ENCODE measurements at places on chromosomes 4 and X.

GRCh38 chr4:37243722-37244582 lies 591 bp upstream of the NWD2 start:
- no peak for DNase-seq

DNA sequence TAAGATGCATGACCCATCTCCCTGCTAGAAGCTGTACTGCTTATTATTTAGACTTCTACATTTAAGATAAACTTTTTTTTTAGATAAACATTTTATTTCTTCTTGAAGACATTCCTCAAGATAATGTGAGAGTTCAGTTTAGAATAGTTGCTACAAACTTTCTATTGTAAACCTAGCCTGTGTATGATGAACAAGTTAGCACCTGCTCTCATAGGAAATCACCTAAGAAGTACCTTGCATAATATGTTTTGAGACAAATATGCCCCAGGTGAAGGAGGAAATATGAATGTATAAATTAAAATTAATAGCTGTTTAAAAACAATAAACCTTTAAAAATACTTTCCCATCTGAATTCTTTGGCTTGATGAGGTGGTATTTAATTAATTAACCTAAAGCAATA lies 35.6 kb downstream of the RASGEF1B start:
- DNase-seq = no peak

DNA sequence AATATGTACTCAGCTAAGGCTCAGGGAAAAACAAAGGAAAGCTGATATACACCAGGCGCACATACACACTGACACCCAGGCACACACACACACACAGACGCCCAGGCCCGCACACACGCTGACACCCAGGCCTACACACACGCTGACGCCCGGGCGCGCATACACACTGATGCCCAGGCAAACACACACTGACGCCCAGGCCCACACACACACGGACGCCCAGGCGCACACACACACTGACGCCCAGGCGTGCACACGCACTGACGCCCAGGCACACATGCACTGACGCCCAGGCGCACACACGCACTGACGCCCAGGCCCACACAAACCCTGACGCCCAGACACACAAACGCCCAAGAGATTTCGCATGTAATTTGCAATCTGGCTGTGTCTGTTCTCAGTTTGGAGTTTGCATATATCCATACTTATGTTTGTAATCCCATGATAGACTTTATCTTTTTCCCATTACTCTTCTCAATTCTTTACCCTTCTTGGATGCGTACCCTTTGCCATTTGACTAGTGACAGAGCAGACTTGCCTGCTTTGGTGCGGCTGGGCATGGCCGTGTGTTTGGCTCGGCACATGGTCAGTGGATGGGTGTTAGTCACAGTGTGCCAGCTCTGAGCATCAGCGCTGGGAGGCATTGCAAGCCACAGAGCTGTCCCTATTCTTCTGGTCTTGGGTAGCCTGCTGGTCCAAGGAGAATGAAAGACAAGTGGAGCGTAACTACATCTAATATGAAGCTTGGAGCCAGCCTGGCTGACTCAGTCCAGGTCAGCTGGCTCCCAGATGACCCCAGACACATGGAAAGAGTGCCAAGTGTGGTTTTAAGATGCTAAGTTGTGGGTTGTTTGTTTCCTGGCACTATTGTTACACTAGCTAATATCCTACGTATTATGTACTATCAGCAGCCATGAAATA lies 632.4 kb upstream of the ZFP42 start:
- DNase-seq = no peak

GRCh38 chrX:133477986-133478385 lies 62.7 kb upstream of the GPC4 start:
- DNase-seq = no peak

GRCh38 chrX:3526071-3526470 lies 179.6 kb upstream of the MXRA5 start:
- no peak for DNase-seq

DNA sequence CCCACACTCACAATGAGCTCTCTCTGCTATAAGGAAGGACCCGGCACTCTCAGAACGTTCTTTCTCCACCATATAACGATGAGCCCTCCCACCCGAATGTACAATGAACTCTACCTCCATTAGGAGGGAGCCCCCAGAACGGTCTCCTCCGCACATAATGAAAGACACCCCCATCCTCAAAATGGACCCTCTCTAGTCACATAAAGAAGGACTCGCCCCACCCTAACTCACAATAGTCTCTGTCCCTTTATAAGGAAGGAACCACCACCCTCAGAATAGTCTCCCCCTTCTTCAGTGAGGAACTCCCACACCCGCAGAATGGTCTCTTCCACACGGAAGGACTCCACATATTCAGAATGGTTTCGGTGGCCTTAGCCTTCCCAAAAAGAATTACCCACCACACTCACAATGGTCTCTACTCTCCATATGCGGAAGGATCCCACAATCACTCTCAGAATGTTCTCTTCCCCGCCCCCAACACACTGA lies 477 bp downstream of the SLC35A2 start:
- no peak for DNase-seq

DNA sequence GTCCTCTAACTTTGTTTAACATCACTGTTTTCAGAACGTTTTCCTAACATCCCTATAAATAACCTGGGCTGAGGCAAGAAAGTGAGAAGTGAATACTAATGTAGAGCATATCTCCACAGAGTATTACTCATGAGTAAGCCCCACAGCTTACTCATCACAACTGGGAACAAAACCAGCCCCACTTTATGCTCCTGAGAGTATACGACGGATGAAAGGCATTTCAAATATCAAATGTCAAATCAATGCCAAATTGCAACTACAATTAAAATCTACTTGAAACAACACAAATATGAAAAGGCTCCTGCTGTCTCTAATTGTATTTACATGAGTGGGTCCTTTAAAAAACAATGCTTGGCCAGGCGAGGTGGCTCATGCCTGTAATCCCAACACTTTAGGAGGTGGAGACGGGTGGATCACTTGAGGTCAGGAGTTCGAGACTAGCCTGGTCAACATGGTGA lies 41.2 kb downstream of the SH3RF1 start:
- DNase-seq = no peak

- DNase-seq = no peak
Measured at GRCh38 chrX:11791090-11791489, 33.1 kb downstream of the MSL3 start.

DNA sequence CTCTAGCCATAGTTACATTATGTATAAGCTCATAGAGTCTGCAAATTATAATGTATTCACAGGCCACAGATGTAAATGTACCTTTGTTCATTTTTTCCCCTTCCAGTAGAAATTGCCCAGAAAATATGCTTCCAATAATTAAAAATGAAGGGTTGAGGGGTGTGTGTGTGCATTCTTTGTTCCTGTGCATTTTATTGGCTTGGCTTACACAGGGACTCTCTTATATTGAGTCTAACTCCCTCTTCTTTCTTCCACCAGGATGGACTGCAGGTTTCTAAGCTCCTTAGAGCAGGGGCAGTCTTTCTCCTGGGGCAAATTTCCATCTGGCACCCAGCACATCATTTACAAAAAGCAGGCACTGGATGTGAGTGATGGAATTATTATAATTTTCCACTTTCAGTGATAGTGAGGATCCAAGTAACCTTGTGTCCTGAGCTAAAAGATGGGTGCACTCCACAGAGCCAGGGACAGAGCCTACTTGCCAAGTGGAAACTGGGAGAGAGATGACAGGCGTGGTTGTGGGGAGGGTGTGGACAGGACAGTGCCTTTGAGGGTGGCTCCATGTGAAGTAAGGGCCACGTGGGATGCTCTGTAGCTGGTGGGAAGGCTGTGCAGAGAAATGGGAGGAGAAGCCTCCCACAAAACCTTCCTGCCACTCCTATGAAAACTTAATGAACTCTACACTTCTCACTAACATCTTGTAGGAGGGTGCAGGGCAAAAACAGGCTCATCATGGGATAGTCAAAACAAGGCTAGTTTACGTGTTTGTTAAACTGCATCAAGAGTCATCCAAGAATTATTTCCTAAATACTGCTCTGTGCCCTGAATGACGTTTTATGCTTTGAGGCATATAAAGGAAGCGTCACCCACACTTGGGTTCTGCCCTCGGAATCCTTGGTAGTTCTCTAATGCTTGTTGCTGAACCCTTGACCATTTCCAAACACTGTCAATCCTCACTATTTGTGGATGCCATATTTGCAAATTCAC lies 16.0 kb downstream of the IGFBP7 start:
- peak; percentile 63 for DNase-seq

GRCh38 chr4:185504098-185505047 lies 30.9 kb downstream of the PDLIM3 start:
- peak; percentile 92 for DNase-seq

DNA sequence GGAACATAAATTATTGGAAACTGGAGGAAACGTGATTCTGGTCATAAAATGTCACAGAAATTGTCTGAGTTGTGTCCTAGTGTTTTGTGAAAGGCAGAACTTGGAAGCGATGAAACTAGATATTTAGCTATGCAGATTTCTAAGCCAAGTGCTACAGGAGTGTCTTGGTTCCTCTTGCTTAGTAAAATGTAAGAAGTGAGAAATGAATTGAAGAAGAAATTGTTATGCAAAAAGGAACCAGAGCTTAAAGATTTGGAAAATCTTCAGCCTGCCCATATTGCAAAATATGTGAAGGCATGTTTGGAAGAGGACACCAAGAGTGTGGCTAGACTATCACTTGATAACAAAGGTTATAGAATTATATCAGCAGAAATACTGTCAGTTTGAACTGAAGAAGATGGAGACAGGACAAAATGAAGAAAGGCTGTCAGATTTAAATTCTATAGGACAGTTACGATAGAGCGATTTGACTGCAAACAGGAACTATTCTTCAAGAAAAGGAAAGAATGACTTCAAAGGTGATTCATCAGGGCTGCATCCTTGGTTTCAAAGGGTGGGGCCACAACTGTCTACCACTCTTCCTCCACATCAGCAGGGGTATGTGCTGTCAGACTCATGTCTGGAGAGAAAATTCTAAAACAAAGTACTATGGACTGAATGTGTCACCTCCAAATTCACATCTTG lies 9.4 kb upstream of the CDS1 start:
- DNase-seq = no peak

- no peak for DNase-seq
Measured at GRCh38 chrX:16087076-16087475, 36.3 kb upstream of the GRPR start.

DNA sequence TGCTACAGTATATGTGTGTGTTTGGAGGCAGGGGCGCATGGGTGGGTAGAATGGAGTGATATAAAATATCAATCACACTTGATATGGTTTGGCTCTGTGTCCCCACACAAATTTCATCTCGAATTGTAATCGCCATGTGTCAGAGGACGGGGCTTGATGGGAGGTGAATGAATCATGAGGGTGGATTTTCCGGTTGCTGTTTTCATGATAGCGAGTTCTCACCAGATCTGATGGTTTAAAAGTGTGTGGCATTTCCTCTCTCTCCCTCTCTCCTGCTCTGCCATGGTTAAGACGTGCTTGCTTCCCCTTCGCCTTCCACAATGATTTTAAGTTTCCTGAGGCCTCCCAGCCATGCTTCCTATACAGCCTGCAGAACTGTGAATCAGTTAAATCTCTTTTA lies 14.8 kb downstream of the SOWAHB start:
- no peak for DNase-seq

DNA sequence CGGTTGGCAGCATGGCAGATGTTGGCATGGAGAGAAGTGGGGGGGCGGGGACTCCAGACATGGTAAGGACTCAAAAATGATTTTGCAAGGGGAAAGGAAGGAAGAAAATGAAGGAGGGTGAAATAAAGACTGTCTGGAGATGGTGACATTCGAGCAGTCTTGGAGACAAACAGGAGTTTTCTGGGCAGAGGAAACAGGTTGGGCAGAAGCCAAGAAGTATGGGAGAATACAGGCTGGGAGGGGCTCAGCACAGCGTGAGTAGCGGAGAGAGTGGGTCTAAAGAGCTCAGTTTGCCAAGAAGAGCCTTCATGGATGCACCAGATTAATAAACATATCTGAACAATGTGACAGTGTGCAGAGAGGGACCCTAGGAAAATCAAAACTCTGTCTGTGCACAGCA lies 13.3 kb upstream of the CRMP1 start:
- DNase-seq = no peak

- DNase-seq = no peak
Measured at GRCh38 chr4:7020856-7021255, 22.3 kb upstream of the TADA2B start.

DNA sequence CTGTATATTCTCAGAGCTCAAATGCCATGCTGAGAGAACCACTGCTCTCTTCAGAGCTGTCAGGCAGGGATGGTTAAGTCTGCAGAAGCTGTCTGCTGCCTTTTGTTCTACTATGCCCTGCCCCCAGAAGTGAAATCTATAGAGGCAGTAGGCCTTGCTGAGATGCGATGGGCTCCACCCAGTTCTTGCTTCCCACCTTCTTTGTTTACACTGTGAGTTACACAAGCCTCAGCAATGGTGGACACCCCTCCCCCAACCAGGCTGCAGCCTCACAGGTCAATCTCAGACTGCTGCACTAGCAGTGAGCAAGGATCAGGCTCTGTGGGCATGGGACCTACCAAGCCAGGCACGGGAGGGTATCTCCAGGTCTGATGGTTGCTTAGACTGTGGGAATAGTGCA lies 271.6 kb downstream of the CENPC start:
- no peak for DNase-seq
